ENCODE measurements at places on chromosomes 3 and 15.

- no peak for DNase-seq
These were observed 70.6 kb downstream of the USF3 start for GRCh38 chr3:113625834-113626233.

GRCh38 chr3:54067055-54067698 is 55.2 kb upstream of the CACNA2D3 start:
- DNase-seq = no peak

GRCh38 chr3:100556673-100557310 is 52.6 kb upstream of the ADGRG7 start:
- DNase-seq = no peak

DNA sequence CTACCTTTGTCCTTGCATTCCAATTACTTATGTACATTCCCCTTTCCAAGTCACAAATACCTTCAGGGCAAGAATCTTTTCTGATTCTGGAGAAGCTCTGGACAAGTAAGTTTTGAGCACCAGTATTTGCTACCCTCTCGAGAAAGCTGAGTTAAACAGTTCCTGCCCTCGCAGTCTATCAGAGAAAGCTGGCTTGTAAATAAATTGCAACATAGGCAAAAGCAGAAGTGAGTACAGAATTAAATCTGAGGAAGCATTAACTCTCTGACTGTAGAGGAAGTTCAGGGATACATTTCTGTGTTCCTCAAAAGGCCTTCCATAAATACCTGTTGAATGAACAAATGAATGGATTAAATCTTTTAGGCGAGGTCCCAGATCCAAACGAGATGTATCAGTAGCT is 1.2 kb downstream of the OSBPL11 start:
- no peak for DNase-seq

DNA sequence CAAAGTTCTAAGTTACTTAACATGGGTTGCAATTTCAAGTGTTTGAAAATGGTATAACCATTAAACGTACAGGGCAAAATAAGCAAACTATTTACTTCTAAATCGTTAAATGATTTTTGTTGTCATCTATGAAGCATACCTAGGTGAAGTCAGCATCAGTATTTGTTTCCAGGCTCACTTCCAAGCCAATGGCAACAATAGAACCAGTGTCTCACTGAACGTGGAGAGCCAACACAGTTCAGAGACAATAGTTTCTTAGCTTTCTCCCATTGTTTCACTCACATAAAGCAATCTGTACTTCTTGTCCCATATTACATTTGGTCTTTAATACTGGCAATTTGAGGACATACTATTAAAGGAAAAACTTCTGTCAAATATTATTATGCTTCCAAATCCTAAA is 397.2 kb downstream of the MECOM start:
- no peak for DNase-seq

DNA sequence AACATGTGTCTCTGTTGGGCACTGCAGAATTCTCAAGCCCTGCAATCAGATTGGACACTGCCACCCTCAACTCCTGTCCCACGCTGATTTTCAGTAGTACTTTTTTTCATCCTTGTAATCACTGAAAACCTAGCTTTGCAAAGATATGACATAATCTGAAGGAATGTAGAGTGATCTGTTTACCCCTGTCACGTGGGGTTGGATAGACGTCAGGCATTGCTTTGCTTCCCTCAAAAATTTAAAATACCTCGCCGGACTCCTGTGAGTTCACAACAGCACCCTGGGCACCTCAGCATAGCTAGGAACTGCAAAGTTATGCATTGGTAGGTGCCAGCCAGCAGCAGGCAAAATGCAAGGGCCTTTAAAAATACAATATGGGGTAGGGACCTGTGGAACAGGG is 71.1 kb upstream of the OXTR start:
- DNase-seq = no peak

GRCh38 chr15:64501396-64501715 is 41.0 kb downstream of the ZNF609 start:
- no peak for DNase-seq

DNA sequence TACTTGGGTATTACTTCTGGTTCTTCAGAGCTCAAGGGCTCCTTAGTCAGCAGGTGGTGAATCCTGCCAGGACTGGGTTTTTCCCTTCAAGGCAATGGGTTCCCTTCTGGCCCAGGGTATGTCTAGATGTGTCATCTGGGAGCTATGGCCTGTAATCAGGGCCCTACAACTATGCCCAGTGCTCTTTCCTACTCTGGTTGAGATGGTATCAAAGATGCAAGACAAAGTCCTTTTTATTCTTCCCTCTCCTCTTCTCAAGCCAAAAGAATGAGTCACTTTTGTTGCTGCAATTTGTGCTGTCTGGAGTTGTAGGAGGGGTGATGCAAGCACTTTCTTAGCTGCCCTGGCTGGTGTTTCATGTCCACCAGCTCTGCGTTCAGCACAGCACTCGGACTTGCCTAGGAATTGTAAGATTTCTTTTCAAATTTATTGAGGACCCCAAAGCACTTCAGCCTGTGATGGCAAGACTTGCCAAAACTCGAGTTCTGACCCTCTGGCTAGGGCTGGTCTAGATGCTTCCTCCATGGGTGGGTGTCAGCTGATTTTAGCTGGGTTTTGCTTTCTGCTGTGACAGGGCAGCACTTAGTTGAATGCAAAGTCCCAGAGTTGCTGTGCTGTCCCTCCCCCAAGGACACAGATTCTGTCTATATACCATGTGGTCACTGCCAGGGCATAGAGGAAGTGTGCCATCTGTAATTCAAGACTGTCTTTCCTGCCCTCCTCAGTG is 129.2 kb upstream of the CBLB start:
- DNase-seq = no peak

DNA sequence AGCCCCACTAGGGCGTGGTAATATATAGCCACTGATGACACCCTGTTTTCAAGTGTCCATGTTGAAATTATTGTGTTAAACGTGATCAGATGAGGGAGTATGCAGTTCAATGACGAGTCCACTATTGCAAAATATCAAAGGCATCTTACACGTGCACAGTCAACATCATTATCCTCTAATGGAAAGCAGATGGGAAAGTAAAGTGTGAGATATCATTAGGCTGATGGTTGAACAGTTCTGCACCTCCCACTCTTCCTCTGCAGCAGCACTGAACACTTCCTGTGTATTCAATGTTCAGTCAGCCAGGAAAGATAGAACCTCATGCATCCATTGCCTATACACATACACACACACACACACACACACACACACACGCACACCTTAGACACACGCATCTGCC is 431.8 kb upstream of the CCDC54 start:
- DNase-seq = no peak

DNA sequence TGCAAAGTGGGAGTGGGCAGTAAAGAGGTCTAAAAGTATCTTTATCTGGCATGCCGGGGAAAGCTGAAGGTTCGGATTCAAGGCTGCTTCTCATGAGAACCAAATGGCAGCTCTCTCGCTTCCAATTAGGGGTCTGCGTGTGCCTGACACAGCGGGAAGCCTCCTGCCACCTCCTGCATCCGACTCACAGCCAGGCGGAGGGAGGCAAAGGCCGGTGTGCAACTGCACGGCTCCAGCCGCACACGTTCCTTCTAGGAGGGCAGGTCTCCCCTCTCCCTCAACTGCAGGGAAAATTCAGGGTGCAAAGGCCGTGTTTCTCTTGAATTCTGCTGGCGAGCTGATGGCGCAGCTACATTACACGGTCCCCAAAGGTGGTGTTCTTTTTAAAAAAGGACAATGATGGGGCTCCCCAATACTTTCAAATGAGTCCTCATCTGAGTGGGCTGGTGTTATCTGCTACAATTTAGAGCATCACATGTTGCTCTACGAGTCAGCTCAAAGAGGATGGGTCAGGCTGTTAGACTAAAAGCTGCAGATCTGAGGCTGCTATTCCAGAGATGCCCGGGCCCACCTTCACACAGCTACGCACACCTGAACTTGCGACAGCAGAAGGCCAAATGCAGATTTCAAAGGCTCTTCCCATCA is 226.6 kb downstream of the ADAMTS17 start:
- no peak for DNase-seq

DNA sequence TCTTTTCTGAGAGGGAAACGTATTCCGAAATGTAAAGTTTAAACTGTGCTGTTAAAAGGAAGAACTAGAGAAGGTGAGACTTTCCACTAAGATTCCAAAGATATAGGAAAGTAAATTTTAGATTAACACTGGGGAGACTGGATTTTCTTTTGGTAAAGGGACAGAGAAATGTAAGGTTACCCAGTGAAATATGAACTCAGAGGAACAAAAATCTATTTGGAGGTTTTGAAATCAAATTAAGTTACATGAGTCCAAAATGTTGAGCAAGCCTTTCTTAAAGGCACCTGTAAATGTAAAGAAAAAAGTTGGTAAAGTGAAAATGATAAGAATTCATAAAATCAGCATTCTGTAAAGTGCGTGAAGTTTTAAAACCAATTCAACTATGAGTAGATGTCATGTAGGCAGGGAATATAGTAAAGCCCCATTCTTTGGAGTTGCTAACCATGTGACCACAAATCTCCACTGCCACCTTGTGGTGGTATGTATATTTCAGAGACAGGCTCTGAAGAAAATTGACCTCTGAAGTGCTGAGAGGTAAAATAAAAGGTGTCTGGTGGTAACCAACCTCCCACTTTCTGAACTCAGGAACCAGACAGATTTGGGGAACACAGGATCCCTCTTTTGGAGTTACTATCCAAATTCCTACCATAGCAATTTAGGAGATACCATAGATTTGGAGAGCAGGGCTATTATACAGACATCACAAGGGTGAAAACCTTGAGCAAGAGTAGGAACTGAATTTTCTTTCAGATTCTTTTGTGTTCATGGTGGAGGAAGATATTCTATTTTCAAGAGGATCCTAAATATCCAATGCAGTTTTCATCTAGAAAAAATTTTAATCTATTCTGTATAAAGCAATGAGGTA is 215.3 kb downstream of the ROBO2 start:
- no peak for DNase-seq

GRCh38 chr3:20975188-20975651 is 775.8 kb downstream of the ZNF385D start:
- DNase-seq = no peak

- no peak for DNase-seq
These were observed 751.0 kb downstream of the ROBO1 start for GRCh38 chr3:79016587-79017376.

- no peak for DNase-seq
These were observed 12.1 kb downstream of the B3GNT5 start for GRCh38 chr3:183265157-183265642.

- no peak for DNase-seq
These were observed 12.3 kb upstream of the CSK start for GRCh38 chr15:74769463-74770025.

- DNase-seq = no peak
These were observed 376.8 kb downstream of the NLGN1 start for GRCh38 chr3:173774294-173774693.

DNA sequence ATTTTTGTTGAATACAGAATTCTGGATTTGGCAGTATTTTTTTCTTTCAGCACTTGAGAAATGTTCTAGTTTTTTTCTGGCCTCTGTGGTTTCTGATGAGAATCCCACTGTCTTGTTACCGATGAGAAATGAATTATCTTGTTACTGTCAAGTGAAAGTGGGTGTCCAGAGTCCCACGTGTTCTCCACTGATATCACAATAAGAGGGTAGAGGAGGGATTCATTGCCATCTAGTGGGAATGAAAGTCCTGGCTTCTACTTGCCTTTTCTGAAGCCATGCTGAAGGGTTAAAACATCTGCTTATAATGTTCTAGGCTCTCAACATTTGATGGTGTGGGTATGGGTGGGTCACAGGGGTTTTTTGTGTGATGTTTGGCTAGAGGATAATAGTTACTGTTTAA is 66.1 kb downstream of the SEC22A start:
- DNase-seq = no peak

GRCh38 chr3:122462406-122462805 is 46.5 kb upstream of the WDR5B start:
- DNase-seq = no peak

All from stimulated activated CD8-positive, alpha-beta memory T cell treated with anti-CD3 and anti-CD28 coated beads, Interleukin-15, amount 100 ng/mL, for 1 hour (primary cell).